ENCODE measurements at places on chromosomes 1 and 21. TPM values are rescaled to one million over a fixed set of nuclear protein-coding genes. Genes with fewer than 3 reads are reported as not detected.

Gene CATSPERE
- 0.18 TPM for total RNA-seq

Gene SH2D1B
- 0.18 TPM for total RNA-seq

Gene KCNC4
- total RNA-seq = 0.18 TPM

Gene LHX8
- total RNA-seq = not detected

Gene FCRL2
- total RNA-seq = not detected

Gene RHEX
- not detected for total RNA-seq

Gene A3GALT2
- total RNA-seq = not detected

DNA sequence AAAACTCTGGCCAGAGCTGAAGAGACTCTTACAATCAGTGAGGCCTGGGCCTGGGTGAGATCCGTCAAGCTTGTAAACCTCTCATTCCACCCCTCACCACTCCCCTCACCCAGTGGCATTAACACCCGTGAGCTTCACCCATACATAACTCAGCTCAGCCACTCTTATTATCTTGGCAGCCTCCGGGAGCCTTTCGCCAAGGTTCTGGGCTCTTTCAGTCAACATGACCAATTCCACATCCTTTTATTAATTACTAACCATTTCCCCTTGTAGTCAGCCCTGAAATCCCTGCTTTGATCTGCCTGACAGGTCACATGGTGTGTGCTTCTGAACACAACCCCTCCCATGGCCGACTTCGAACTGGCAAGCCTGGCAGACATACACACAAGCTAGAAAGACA is 134.8 kb downstream of the SETD4 start:
- peak; percentile 18 for DNase-seq

- DNase-seq = no peak
These were observed 4.4 kb downstream of the TTC34 start for GRCh38 chr1:2796890-2797740.

GRCh38 chr1:3790500-3790923 is 5.8 kb downstream of the LRRC47 start:
- DNase-seq = no peak

GRCh38 chr1:217135987-217136894 is 413.0 kb upstream of the ESRRG start:
- DNase-seq = no peak

DNA sequence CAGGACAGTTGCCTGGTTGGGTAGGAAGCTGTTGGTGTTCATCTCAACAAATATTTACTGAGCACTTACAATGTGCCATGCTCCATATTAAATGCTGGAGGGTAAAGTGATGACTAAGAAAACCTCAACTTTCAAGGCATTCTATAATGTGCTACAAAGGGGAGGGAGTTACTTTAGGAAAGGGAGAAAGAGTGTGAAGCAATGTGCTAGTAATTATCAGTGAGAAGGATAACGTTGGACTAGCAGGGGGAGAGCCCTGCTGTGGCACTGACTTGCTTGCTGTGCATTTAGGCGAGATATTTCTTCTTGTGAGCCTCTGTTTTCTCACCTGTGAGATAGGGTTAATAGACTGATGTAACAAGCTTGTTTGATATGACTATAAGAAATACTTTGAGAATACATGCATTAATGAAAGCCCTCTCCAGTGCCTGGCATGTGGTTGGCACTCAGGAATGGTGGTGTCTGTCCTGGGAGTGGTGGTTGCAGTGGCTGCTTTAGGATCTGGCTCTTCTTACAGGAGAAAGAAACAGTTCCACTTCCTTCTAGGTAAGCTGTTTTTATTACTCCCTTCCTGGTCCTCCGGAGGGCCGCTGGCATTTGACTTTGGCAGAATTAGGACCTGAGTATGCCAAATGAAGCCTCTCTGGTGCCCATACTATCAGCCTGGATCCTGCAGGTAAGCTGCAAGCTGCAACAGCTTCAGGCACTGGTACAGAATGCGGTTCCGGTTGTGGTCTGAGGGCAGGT is 111.1 kb upstream of the COA6 start:
- no peak for DNase-seq

- no peak for DNase-seq
These were observed at the start of gene LCE3E for GRCh38 chr1:152566681-152567080. TSS of gene LCE3E (minus strand) at chr1:152566780. CDS start at chr1:152566208, 572 bp downstream.

DNA sequence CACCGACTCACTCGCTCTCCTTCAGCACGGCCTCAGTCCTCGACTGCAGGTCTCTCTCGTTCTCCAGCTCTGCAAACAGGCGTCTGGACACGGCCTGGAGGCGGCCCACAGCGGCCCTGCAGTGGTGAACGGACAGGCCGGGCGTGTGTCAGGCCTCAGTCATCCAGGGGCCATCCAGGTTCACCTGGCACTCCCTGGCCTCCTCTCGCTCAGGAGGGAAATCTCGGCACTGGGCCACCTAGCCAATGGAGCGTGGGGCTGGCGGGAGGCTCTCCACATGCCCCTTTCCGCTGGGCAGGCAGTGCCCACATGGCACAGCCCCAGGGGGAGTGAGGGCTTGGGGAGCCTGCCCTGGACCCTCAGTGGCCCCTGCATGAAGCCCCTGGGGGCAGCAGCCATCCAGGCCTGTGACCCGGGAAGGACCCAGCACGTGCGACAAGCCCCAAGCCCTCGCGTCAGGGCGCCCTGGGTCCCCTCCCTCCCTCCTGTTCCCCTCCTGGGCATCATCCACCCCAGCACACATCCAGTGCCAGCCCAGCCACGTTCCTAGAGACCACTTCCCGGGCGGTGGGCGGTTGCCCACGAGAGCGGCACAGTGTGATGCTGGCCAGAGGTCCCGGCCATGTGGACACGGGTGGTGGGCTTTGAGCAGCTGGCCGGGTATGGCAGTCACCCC is 18.1 kb downstream of the CFAP74 start:
- no peak for DNase-seq

DNA sequence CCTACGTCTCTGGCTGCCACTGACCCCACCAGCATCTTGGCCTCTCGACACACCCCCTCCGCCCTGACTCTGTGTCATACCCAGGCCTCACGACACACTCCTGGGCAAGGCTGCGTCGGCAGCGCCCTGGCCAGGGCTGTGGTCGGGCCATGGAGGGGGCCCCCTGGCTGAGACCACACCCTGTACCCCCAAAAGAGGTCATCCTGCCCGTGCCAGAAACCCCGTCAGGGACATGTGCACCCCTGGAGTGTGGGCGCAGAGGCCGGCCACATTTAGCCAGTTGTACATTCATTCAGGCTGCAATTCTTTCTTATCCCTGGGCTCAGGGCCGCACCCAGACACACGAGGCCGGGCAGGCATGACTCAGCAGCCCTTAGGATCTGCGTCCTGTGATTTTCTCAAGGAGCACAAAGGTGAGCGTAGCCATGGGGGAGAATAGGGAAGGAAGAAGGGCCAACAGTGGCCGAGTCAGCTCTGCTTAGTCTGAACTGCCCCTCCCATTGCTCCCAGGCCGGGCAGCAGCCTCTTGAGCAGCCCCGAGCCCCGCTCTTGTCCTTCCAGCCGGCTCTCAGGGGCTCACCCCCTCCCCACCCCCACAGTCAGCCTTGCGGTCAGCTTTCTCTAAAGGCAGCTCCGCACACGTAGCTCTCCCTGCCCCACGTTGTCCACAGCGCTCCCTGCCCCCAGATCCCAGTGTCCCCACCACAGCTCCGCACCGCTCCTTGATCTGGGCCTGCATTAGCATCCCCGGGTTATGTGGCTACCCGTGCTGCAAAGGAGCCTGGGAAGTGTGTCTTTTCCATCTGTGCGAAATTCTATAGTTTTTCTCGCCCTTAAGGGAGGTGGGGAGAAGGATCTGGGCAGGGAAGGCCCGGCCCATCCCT is 7.9 kb downstream of the CSTB start:
- peak; percentile 75 for DNase-seq

DNA sequence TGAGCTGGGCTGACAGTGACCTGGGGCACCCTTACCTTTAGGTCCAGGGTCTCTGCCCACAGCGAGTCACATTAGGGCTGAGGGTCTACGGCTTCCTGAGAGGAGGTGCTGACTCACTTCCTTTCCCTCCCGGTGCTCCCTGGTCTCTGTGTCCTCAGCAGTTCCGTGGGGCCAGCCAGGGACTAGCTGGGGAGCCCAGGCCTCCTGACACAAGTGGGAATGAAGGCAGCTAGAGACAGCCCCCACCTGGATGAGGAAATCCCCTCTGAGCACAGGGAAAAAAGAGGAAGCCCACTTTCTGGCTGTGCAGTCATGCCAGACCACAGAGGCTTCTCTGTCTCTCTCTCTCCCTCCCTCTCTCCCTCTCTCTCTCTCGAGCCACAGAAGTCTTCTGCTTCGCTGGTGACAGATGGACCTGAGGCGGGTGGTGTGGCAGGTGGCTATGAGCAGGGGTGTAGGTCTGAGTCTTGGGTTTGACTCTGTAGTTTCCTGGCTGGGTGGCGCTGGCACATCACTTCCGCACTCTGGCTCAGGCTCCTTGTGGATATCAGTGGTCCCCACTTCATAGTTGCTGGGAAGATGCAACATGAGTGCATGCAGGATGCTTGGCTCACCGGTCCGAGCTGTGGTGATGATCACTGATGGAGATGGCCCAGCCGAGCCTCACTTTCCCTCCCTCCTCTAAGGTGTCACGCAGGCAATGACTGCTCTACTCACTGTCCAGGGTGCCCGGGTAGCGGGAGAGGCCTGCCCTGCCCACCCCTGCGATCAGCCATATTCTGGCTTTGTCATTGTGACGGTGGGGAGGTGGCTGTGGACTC is 3.5 kb downstream of the SLC66A1 start:
- peak; percentile 70 for DNase-seq

DNA sequence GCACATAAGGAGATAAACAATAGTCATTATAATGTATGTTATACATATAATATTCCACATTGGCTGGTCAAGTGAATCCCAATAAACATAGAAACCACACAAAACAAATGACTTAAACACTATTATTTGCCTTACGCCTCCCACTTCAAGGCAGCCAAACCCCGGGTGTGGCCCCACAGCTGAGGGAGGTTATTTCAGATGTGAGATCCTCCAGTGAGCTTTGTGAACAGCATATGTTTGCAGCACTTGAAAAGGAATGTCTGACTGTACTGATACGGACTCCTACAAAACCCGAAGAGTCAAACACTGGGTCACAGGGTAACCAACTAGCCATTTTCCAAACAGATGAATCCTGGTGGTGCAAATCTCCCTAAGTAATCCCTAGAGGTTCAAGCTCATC is 27.1 kb upstream of the DISP1 start:
- no peak for DNase-seq

- DNase-seq = no peak
These were observed 185.6 kb downstream of the TOMM20 start for GRCh38 chr1:234942879-234943506.

DNA sequence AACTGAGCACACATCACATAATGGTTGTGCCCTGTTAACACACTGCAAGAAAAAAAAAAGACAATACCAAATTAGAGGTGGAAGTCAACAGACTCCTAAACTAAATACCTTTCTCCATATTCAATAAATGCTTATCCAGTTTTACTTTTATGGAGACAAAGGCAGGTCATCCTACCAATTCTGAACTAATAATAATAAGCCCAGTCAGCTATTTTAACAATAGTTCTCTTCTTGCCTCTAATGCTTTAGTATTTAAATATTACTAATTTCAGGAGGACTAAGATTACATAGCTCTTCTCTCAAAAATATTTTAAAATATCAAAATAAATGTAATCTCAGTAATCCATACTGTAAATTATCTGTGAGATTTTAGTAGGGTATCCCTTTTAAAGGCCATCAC is 10.5 kb downstream of the COPA start:
- DNase-seq = no peak

GRCh38 chr1:6313393-6314200 is 52.7 kb upstream of the GPR153 start:
- no peak for DNase-seq

DNA sequence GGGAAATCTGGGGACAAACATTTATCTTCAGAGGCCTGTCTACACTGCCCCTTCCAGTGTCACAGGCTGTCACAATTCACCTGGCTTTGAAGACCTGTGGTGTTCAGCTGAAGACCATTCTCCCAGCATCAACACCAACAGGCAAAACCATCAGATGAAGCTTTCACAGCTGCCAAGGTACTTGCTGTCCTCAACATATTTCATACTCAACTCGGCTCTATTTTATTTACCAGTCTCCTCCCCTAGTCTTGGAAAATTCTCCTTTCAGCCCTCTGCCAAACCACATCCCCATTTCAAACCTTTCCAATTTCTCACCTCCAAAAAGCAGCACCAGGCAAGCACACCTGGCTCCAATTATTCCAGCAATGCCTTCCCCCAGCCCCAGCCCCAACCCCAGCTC is 108.8 kb downstream of the TGFBR3 start:
- no peak for DNase-seq

GRCh38 chr1:2558861-2559260 is 2.7 kb downstream of the TNFRSF14 start:
- DNase-seq = no peak

GRCh38 chr1:232793944-232794343 is 11.3 kb upstream of the MAP10 start:
- DNase-seq = peak; percentile 74

- no peak for DNase-seq
These were observed 11.2 kb upstream of the GATAD2B start for GRCh38 chr1:153933955-153934354.

DNA sequence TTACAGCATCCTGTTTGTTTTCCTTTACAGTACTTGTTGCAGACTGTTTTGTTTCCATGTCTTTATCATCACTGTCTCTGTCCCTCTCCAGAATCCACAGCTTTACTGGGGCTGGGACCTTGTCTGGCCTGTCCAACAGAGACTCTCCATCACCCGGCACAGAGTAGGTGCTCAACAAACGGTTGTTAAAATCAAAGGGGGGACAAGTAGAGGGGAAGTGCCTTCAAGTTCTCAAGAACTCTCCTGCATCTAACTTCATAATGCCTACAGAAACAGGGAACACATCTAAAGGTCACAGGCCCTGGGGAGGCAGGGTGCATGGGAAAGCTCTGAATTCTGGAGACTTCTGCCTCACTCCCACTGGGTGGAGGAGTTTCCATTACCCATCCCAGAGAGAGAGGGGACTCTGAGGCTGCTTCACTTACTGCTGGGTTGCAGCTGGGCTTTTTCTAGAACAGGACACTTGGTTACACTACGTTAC is 2.3 kb upstream of the ECE1 start:
- DNase-seq = no peak

Data from IMR-90 (cell line).